ENCODE measurements at places on chromosomes 6 and 20.

GRCh38 chr20:37376324-37376723 is 30.4 kb downstream of the SRC start:
- no peak for DNase-seq

DNA sequence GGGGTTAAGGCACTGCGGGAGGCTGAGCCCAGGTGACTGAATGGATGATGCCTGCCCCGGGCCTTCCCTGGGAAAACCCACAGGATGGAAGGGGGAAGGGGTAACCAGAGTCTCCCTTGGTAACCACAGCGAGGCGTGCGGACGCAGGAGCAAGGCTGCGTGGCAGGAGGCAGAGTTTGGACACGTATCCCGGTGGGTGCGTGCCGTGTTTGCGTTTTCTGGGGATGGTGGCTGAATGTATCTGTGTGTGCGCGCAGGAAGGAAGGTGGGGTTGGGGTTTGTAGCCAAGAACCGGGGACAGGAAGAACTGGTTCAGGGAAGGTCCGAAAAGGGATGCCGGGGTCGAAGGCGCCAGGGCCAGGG is 1.8 kb downstream of the MDGA1 start:
- DNase-seq = no peak

GRCh38 chr6:143741480-143741879 is 63.7 kb downstream of the PHACTR2 start:
- no peak for DNase-seq

DNA sequence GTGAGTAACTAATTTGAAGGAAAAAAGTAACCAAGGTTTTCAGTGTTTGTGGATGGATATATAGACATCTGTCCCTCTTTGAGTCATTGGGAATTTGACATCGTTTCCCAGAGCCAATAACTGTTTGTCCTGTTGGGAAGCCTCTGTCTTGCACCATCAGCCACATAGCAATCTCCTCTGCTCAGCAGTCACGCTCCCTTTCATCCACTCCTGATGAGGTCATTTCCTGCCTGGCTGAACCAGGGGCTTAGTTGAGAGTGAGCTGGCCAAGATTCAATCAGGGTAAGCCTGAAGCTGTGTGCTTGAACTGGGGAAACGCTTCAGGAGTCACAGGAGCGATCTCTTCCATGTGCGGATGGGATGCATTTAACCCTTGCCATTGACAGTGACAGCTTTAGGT is 121.5 kb upstream of the FOXQ1 start:
- DNase-seq = peak; percentile 94

GRCh38 chr20:63279931-63280330 is 7.3 kb downstream of the ARFGAP1 start:
- DNase-seq = no peak

DNA sequence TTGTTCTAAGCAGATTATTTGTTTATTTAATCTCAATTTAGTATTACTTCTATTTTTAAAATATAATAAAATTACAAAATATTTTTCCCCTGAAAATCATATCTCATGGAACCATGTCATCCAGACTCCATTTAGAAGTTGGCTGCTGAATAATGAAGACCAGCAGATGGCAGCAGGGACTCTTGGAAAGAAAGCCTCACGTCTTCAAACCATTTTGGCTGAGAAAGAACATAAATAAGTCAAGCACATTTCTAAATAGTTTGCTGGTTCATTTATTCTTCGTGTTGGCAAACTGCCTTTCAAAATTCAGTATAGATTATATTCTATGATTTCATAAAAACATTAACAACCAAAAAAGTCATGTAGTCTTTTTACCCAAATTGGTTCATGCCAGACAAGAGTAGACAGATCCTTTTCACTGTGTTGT is 71.7 kb downstream of the RCAN2 start:
- DNase-seq = peak; percentile 57

DNA sequence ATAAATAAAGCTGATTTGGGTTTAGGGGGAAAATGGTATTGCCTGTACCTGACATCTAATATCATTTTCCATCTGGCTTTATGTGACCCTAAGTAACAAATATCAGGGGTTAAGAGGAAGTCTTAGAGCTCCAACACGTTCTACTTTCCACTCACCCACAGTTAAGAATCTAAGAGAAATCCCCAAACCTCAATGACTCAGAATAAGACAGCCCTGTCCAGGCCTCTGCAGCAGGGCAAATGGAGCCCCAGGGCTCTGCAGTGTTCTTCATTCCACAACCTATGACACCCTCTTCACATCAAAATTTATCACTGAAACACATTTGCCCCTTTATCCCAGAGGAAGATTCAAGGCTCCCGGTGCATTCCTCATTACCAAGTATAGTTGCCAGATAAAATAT is 20.3 kb upstream of the TENT5A start:
- peak; percentile 86 for DNase-seq

DNA sequence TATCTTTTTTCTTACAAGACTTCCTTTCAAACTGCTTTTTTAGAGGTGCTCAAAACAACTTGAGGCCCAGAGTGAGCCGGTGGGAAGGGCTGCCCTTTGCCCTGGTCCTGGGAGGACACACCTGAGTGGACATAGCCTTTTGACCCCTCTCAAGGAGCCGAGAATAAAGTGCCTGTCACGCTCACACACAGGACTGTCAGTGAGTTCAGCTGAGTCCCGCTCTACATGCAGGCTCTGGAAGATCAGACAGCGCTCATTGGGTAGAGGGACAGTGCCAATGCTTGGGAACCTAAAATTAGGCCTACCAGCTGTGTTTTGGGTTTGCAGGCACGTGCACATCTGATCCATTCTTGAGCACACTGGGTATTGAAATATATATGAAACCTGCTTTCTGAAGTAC is 387.8 kb downstream of the CD83 start:
- DNase-seq = no peak

DNA sequence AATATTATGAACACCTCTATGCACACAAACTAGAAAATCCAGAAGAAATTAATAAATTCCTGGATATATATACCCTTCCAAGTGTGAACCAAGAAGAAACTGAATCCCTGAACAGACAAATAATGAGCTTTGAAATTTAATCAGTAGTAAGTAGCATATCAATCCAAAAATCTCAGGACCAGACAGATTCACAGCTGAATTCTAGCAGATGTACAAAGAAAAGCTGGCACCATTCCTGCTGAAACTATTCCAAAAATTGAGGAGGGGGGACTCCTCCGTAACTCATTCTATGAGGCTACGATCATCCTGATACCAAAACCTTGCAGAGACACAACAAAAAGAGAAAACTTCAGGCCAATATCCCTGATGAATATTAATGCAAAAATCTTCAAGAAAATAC is 67.0 kb upstream of the PDE7B start:
- no peak for DNase-seq

- no peak for DNase-seq
Measured at GRCh38 chr6:136036601-136037000, 185.1 kb downstream of the PDE7B start.

DNA sequence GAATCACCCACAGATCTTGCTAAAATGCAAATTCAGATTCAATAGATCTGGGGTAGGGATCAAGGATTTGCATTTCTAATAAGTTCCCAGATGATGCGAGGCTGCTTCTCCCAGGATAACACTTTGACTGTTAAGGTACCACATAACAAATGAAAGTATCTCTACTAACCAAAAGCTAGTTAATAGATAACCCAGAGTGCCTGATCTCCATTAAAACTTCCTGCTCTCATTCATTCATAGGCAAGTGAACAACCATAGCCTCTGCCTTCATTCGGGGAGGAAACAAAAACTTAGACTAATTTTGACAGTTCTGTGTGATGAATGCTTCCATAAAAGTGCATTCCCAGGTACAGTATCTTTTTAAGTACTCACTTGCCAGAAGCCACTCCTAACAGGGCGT is 265.6 kb upstream of the BTBD3 start:
- DNase-seq = no peak

GRCh38 chr20:37071481-37071911 is 24.3 kb downstream of the RBL1 start:
- DNase-seq = peak; percentile 77

DNA sequence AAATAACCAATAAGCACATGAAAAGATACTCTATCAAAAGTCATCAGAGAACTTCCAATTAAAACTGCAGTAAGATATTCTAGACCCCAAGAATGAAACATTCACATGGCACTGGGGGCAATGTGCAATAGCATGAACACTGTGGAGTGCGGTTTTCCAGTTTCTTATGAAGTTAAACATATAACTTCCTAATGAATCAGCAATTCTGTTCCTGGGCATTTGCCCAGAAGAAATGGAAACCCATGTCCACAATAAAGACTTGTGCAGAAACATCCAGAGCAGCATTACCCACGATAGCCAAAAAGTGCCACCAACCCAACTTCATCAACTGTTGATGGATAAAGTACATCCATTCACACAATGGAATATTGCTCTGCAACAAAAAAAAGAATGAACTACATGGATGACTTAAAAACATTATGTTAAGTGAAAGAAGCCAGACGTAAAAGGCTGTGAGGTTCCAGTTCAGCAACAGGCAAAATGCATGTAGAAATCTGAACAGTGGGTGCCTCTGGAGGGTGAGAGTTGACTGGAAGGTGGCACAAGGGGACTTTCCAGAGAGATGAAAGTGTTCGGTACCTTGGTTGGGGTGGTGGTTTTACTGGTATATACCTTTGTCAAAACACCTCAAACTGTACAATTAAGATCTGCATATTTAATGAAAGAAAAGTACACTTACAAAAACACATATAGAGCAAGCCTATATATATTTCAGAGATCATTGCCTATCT is 207.2 kb upstream of the ECI2 start:
- DNase-seq = no peak

GRCh38 chr6:31354864-31355582 is 2.0 kb downstream of the HLA-B start:
- DNase-seq = no peak

DNA sequence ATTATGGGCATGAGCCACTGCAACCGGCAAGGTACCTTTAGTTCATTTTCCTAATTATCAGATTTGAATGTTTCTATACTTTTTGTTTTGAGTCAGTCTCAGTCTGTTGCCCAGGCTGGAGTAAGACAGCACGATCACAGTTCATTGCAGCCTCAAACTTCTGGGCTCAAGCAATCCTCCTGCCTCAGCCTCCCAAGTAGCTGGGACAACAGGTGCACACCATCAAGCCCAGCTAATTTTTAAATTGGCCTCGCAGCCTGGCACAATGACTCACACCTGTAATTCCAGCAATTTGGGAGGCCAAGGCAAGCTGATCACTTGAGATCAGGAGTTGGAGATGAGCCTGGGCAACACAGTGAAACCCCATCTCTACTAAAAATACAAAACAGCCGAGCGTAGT is 24.4 kb downstream of the STAU1 start:
- DNase-seq = no peak

DNA sequence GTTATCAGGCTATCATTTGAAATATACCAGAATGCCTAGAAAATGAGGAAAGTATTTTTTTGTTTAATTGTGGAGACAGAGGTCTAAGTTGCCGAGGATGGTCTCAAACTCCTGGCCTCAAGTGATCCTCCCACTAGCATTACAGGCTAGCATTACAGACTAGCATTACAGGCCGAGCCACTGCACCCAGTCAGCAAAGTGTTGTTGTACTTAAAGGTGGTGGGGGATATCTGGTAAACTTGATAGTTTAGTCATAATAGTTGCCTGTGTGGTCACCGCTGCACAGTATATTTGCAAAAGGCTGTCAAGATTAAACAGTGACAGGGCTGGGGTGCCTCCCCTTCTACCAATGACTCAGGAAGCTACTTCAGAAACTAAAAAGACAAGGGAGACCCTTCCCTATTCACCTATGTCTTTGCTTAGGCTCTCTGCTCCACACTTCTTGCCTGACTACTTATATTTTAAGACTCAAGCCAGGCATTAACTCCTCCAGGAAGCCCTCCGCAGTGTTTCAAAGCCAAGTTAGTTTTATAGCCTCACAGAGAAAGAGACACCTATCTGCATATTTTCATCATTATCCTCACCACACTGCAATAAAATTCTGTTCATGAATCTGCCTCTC is 3.1 kb upstream of the AKIRIN2 start:
- DNase-seq = peak; percentile 45

- DNase-seq = no peak
Measured at GRCh38 chr6:116101302-116101718, 657 bp downstream of the NT5DC1 start.

GRCh38 chr6:105442369-105442768 is 39.5 kb upstream of the PREP start:
- no peak for DNase-seq

DNA sequence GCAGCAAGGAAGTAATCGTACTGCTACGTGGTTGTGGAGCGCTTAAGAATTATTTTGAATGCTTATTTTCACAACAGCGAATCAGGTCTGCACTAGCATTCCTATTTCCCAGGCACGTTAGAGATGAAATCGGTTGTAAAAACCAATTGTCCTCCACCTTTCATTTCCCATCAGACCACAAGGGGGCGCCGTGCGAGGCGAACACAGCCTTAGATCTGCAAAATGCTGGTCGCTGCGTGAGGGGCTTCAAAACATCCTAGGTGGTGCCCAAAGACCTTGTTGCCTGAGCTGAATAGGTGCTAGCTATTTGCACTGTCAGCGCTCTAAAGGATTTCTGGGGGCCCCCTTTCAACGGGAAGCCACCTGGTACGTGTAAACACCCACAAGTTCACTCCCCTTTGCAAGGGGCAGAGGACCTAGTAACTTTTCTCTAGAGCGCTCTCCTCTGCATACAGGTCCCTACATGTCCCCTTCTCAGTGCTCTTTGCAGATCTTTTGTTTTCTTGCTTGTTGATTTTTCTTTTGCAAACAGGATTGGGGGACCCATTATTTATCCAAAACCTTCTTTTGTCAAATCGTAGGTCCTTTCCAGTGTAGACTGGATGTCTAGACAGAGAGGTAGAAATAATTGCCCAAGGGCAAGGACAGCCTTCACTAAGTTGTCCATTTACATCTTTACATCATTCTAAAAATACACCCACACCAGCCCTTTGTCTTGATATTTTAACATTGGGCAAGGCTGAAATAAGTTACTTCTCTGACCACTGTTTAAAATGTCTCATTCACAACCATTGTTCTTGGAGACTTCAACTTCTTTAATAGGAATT is 59.8 kb downstream of the NEDD9 start:
- no peak for DNase-seq

DNA sequence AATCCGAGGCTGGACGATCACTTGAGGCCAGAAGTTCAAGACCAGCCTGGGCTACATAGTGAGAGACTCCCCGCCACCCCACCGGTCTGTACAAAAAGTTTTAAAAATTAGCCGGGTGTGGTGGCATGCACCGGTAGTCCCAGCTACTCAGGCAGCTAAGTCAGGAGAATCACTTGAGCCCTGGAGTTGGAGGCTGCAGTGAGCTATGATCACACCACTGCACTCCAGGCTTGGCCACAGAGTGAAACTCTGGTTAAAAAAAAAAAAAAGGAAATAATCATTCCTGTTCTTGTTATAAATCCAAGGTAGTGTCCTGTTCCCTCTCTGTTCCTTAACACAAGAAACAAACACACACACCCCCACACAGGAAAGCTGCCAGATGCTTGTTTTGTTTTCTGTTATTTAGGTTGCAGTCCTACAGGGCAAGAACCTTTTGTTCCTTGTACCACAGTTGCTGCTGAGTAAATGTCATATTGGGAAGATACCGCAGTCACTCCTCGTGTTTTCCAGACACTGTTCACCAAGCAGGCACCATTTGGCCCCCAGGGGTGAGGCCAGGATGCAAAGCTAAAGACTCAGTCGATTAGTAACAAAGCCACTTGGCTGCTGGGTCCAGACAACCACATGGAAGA is 28.9 kb downstream of the ASIP start:
- DNase-seq = no peak
